ENCODE measurements at places on chromosomes 3 and 15. TPM values are rescaled to one million over a fixed set of nuclear protein-coding genes. Genes with fewer than 3 reads are reported as not detected.

- no peaks in the 10 kb centered on the region for H3K27me3 ChIP-seq
- DNase-seq = no peak
- H3K4me3 ChIP-seq = no peak overlapping the region
- H3K4me1 ChIP-seq = no peaks in the 10 kb centered on the region
These were observed 217.0 kb downstream of the ZNF621 start for GRCh38 chr3:40741729-40742128.

GRCh38 chr15:80944818-80945217, 44.8 kb downstream of the MESD start:
- H3K27me3 ChIP-seq = no peaks in the 10 kb centered on the region
- H3K4me1 ChIP-seq = no peaks in the 10 kb centered on the region
- H3K27ac ChIP-seq = no peak overlapping the region
- no peak for DNase-seq
- H3K4me3 ChIP-seq = no peak overlapping the region

- H3K4me3 ChIP-seq = no peak overlapping the region
- H3K4me1 ChIP-seq = peaks cover 9% of the 10 kb centered on the region
- no peak overlapping the region for H3K27ac ChIP-seq
- H3K36me3 ChIP-seq = no peaks in the 10 kb centered on the region
- DNase-seq = no peak
These were observed 28.0 kb upstream of the SUCNR1 start for GRCh38 chr3:151845306-151845905.

GRCh38 chr3:97269202-97269601, 454.8 kb downstream of the EPHA6 start:
- H3K27ac ChIP-seq = no peak overlapping the region
- H3K36me3 ChIP-seq = no peaks in the 10 kb centered on the region
- H3K4me1 ChIP-seq = no peaks in the 10 kb centered on the region

- no peak for DNase-seq
- no peak overlapping the region for H3K27ac ChIP-seq
- peaks cover 8% of the 10 kb centered on the region for H3K4me1 ChIP-seq
- no peaks in the 10 kb centered on the region for H3K36me3 ChIP-seq
- H3K4me3 ChIP-seq = no peak overlapping the region
These were observed 16.7 kb upstream of the GPR160 start for GRCh38 chr3:170021083-170021482.

DNA sequence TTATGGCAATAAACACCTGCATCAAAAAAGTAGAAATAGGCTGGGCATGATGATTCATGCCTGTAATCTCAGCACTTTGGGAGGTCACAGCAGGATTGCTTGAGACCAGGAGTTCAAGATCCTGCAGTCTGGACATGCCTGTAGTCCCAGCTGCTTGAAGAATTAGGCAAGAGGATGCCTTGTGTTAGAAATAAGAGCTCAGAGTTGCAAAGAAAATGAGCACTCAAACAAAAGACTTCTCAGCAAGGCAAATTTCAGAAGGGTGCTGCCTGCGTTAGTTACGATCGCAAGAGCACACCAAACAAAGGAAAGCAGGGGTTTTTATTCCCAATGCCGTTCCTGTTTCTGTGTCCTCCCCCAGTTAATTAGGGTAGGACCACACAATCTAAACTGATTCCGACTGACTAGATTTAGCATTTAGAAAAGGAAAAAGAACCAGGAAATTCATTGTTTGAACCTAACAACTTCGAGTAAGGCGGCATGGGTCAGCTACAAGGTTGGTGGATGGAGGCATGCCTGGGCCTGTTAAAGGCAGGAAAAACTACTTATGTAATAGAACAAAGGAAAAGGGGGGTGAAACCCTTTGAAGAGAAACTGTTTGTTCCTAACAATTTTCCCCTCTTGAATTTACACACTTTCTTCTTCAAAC, 55.5 kb downstream of the DLG1 start:
- H3K27ac ChIP-seq = no peak overlapping the region
- no peak overlapping the region for H3K4me3 ChIP-seq
- no peaks in the 10 kb centered on the region for H3K27me3 ChIP-seq
- DNase-seq = no peak

- peak; percentile 70 for DNase-seq
- no peaks in the 10 kb centered on the region for H3K36me3 ChIP-seq
- H3K27me3 ChIP-seq = no peaks in the 10 kb centered on the region
- H3K27ac ChIP-seq = peak overlapping the region; percentile 89
These were observed 25.4 kb downstream of the HES1 start for GRCh38 chr3:194161131-194162045.

The GREM1 gene
- 0.97 TPM for total RNA-seq

- H3K36me3 ChIP-seq = no peaks in the 10 kb centered on the region
- H3K4me1 ChIP-seq = no peaks in the 10 kb centered on the region
- no peak overlapping the region for H3K4me3 ChIP-seq
These were observed 60.9 kb upstream of the NPHP3 start for GRCh38 chr3:132783152-132783551.

DNA sequence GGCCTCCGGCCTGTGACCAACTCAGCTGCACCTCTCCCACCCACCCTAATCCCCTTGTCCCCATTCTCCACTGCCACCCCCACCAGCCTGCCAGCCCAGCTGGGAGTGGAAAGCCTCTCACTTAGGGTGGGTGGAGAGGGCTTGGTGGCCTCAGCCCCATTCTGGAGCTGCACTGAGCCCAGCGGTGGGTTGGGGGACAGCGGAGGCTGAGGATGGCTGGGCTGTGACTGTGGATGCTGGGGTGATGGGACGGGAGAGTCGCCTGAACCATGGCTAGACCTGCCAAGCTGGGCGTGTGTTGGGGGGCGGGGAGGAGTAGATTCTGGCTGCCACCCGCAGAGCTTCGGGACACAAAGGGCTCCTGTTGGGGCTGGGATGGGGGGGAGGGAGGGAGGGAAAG, 1.8 kb downstream of the CLCN2 start:
- no peaks in the 10 kb centered on the region for H3K4me1 ChIP-seq
- no peaks in the 10 kb centered on the region for H3K36me3 ChIP-seq
- peak; percentile 45 for DNase-seq
- no peaks in the 10 kb centered on the region for H3K27me3 ChIP-seq
- no peak overlapping the region for H3K4me3 ChIP-seq
- no peak overlapping the region for H3K27ac ChIP-seq

GRCh38 chr3:45437383-45437782, 49.0 kb downstream of the LARS2 start:
- H3K4me1 ChIP-seq = no peaks in the 10 kb centered on the region
- no peak overlapping the region for H3K4me3 ChIP-seq
- no peak for DNase-seq
- H3K36me3 ChIP-seq = no peaks in the 10 kb centered on the region

- DNase-seq = no peak
- H3K4me3 ChIP-seq = no peak overlapping the region
- H3K4me1 ChIP-seq = no peaks in the 10 kb centered on the region
- no peaks in the 10 kb centered on the region for H3K36me3 ChIP-seq
- no peaks in the 10 kb centered on the region for H3K27me3 ChIP-seq
These were observed 188.4 kb upstream of the ICE2 start for GRCh38 chr15:60667190-60667868.

The GOLGA8T gene
- total RNA-seq = not detected

The THSD4 gene
- total RNA-seq = 14.6 TPM

The POMGNT2 gene
- total RNA-seq = 7.5 TPM

- peak overlapping the region; percentile 73 for H3K27ac ChIP-seq
- H3K4me3 ChIP-seq = no peak overlapping the region
- H3K27me3 ChIP-seq = no peaks in the 10 kb centered on the region
- peak; percentile 95 for DNase-seq
- H3K36me3 ChIP-seq = no peaks in the 10 kb centered on the region
These were observed 69.3 kb downstream of the TBC1D2B start for GRCh38 chr15:78007964-78008886.

Data from pancreas (tissue), 10 donors.